Breast epithelium (tissue), 4 donors: ENCODE measurements at places on chromosomes 12 and 14. TPM values are rescaled to one million over a fixed set of nuclear protein-coding genes. Genes with fewer than 3 reads are reported as not detected.

CLEC9A gene
- total RNA-seq = not detected

PRH2 gene
- not detected for total RNA-seq

PLBD1 gene
- total RNA-seq = 19.8 TPM

KRT78 gene
- not detected for total RNA-seq

NOC4L gene
- total RNA-seq = 11.1 TPM

PTPRB gene
- total RNA-seq = 36.1 TPM

CLEC1A gene
- total RNA-seq = 1.9 TPM
